ENCODE measurements at places on chromosomes 2 and 18.

- no peak for DNase-seq
Observed at GRCh38 chr2:231290321-231291015, 92.0 kb downstream of the ARMC9 start.

GRCh38 chr2:221494556-221494955 lies 77.5 kb downstream of the EPHA4 start:
- DNase-seq = no peak

DNA sequence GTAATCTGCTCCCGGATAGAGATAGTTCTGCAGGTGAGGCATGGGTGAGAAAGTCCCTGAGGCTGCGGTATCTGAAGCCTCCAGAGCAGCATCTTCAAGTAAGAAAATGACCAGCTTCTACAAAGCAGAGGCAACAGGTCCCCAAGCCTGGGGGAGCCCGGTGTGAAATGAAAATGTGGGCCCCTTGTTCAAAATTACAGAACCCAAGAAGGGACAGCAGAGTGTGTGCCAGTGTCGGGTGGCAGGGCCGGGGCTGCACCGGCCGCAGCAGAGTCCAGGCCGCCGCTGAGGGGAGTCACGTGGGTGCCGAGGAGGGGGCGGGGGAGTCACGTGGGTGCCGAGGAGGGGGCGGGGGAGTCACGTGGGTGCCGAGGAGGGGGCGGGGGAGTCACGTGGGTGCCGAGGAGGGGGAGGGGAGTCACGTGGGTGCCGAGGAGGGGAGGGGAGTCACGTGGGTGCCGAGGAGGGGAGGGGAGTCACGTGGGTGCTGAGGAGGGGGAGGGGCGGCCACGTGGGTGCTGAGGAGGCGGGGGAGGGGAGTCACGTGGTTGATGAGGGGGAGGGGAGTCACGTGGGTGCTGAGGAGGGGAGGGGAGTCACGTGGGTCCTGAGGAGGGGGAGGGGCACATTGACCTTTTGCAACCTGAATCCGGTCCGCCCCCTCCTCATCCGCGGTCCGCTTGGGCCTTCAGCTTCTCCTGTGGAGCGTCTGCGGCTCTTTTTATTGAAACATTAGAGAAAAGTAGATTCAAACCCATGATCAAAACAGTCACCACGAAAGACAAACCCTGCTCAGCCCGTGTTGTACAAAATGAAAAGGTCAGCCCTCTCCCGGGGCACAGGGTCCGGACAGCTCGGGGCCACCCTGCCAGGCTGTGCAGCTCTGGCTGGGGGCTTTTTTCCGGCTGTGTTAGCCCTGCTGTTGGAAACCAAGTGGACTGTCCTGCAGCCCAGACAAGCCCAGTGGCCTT lies 10.4 kb downstream of the COLEC11 start:
- no peak for DNase-seq

DNA sequence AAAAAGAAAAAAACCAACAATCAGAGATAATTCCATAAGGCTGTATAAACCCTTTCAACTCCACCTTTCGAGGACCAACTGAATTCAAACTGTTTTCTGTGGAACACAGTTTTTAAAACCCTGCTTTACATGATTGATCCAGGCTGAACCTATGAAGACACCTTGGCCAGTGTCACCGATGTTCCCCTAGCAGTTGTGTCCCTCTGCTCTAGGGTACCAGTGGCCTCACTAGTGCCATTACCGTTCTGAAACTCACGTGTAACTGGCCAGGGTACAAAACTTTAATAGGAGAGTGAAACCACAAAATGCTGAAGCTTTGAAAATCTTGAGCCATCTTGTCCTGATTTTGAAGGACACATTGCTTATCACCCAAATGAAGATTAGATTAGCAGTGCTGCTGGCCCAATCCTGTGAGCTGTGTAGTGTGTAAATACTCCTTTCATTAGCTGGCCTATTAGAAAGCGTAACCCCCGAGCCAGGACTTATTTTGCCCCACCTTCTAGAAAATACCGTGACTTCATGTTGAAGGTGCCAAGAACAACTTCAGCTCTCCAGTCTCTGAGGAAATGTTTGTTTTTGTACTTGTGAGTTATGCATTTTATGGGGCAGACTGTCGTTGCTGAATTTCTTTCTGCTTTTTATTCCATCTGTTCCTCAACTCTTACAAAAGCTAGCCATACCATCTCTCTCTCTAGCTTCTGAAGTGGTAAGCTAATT lies 147.8 kb upstream of the MAP3K20 start:
- DNase-seq = no peak

DNA sequence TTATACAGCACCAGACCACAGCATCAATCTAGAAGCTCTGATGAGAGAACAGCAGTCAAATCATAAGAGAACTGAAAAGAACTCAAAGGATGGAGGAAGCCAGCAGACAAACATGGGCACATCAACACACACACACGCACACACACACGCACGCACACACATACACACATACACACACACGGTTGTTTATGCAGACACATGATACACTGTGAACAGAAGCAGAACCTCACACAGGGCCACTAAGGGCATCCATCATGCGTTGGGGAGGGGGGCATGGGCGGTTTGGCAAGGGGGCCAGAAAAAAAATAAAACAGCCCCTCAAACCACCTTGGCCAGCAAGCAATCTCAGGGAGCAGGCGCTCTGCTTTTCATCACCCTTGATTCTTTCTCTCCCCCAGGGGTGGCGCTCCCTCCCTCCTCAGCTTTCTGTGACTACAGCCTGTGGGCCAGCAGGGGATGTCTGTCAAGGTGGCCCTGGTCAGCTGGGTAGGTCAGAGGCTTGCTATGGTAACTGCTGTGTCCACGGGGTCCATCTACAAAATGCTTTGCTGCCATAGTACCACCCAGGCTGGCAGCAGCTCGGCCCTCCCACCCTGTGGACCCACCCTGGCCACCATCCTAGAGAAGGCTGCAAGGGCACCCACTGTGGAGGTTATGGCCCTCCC lies 318.0 kb downstream of the CELF4 start:
- no peak for DNase-seq

GRCh38 chr18:41992066-41992465 lies 37.0 kb downstream of the PIK3C3 start:
- no peak for DNase-seq

DNA sequence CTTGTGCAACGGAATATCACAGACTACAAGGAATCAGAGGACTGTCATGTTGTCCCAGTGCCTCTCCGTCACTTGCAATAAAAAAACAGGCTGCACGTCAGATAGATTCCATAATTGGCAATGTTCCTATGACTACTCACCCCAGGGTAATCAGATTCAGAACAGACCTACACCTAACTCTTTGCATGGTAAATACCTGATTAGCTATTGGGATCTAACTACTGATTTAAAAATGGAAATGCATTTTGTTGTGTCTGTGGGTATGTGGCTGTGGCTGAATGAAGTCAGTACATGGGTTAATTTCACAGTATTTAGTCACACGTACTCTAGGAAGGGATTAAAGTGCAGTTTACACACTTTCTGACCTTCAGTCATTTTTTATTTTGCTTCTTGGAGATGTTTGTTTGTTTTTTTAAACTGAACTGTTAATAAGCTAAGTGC lies 91.7 kb downstream of the SCN3A start:
- DNase-seq = no peak

GRCh38 chr2:32663864-32664263 lies 36.0 kb downstream of the TTC27 start:
- DNase-seq = no peak

GRCh38 chr2:217263756-217264155 lies 403.9 kb upstream of the TNP1 start:
- DNase-seq = no peak

- no peak for DNase-seq
Observed at GRCh38 chr2:46014911-46015654, 282.1 kb upstream of the EPAS1 start.
